ENCODE measurements at places on chromosomes 7 and 10. TPM values are rescaled to one million over a fixed set of nuclear protein-coding genes. Genes with fewer than 3 reads are reported as not detected.

The STEAP2 gene
- 2.3 TPM for total RNA-seq

The JCAD gene
- total RNA-seq, result 29.0 TPM

The SHTN1 gene
- total RNA-seq, result 25.3 TPM

GRCh38 chr10:4334871-4335270, 491.1 kb upstream of the AKR1E2 start:
- no peaks in the 10 kb centered on the region for H3K36me3 ChIP-seq
- H3K27me3 ChIP-seq, result no peaks in the 10 kb centered on the region
- no peak overlapping the region for H3K27ac ChIP-seq

- peaks cover 22% of the 10 kb centered on the region for H3K36me3 ChIP-seq
- H3K4me3 ChIP-seq, result no peak overlapping the region
- no peak overlapping the region for H3K27ac ChIP-seq
- no peak for DNase-seq
- H3K27me3 ChIP-seq, result no peaks in the 10 kb centered on the region
- peaks cover 13% of the 10 kb centered on the region for H3K4me1 ChIP-seq
Observed at GRCh38 chr10:113859261-113859660, 4.8 kb downstream of the NHLRC2 start.

DNA sequence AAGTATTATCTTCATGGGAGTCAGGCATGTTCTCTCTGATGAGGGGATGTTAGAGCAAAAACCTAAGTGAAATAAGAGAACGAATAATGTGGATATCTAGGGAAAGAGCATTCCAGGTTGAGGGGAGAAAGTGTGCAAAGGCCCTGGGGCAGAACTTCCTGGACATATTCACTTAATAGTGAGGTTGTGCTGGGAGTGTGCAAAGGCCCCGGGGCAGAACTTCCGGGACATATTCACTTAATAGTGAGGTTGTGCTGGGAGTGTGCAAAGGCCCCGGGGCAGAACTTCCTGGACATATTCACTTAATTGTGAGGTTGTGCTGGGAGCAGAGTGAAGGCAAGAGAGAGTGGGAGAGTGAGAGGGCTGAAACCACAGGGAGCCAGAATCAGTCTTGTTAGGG, 11.8 kb downstream of the PON1 start:
- no peak for DNase-seq
- H3K27ac ChIP-seq, result no peak overlapping the region
- H3K27me3 ChIP-seq, result no peaks in the 10 kb centered on the region
- no peaks in the 10 kb centered on the region for H3K36me3 ChIP-seq

Data from astrocyte (in vitro differentiated cells and primary cell).